ENCODE measurements at places on chromosomes 1 and 21. TPM values are rescaled to one million over a fixed set of nuclear protein-coding genes. Genes with fewer than 3 reads are reported as not detected.

DNA sequence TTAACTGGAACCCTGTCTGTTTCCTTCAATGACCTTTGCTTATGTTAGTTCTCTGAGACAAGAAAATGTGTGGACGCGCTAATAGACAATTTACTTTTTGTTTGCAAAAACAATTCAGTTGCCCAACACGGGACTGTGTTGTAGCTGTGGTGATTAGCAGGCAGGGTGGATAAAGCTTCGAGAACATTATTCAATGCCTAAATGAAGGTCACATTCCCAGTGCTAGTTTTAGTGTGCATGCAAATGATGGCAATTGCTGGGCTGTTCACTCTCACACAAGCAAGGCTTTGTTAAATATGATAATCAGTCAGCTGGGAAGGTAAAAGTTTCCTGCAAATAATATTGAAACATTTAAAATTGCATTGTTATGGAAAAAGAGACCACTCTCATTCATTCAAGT, 188.4 kb downstream of the BACH1 start:
- no peak for DNase-seq

DNA sequence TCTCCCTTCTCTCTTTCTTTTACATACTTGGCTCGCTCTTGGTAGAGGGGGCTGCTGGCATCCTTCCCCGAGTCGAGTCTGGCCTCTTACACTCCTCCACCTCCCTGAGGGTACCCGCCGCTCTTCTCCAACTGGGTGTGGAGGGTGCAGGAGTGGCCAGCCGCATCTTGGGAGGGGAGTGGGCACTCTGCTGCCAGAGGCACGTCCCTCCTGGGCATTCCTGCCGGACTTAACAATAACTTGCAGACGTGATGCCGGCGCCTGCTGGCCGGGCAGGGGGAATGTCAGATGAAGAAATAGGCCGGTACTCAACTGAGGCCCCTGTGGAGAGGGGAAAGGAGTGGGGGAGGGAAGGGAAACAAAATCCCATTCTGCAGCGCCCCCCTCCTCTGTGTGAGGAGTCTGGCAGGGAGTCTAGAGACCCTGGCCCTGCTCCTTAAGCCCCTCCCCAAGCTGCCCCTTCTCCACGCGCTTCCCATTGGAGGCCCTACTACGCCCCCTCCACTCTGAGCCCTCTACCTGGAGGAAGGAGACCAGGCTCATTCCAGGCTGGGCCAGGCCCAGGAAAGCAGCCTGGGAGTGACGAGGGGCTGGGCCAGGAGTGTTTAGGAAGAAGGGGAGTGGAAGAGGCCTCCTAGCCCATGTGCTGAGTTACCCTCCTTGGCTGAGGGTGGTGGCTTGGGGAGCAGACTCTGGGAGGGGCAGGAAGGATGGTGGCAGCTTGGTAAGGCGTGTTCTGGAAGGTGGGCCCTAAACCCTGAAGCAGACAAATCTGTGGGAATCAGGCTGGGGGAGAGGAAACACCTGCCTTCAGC, 1.8 kb downstream of the ATP2B4 start:
- DNase-seq: peak; percentile 59

FMO5 gene
- not detected for total RNA-seq

GRCh38 chr21:14099570-14099969, 111.2 kb downstream of the LIPI start:
- DNase-seq: no peak

GRCh38 chr21:40143822-40144525, 276.7 kb downstream of the PCP4 start:
- peak; percentile 46 for DNase-seq

DNA sequence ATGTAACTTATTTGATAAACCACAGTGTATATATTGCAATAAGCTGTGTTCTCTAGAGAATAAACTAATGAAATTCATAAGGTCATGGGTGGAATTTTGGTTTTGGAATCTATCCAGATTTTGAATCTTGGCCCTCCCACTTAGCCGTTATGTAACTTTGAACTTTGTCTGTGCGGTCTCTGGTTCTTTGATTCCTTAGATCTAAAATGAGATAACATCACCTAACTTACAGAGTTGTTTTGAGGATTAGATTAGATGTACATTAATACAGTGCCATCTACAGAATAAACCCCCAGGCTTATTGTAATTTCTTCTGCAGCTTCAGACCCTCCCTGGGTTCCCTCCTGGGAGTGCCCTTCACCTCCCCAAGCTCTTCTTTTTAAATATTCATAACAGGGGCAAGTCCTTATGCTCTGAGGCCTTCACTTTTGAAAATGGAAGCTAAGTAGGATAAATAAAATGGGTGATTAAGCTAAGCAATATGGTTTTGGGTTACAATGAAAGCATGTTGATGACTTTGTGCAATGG, 124.3 kb downstream of the ATG4C start:
- DNase-seq: no peak

SLAMF6 gene
- not detected for total RNA-seq

DNA sequence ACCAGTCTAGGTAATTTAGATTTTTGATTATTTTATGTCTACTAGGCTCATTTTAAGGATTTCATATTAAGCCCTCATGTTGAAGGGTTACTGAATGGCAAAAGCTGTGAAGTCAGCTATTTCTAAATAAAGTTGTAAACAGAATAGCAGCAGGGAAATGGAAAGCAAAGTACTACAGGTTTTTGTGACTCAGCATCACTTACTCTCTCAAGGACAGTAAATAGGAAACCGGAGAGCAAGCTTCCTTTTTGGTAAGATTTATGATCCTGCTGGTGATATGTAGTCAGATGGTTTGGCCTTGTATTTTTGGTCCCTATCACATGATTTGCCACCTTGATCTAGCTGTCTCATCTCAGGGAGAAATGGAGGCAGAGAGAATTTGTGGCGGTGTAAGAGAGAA, 226.0 kb downstream of the RPS6KC1 start:
- DNase-seq: no peak

DNA sequence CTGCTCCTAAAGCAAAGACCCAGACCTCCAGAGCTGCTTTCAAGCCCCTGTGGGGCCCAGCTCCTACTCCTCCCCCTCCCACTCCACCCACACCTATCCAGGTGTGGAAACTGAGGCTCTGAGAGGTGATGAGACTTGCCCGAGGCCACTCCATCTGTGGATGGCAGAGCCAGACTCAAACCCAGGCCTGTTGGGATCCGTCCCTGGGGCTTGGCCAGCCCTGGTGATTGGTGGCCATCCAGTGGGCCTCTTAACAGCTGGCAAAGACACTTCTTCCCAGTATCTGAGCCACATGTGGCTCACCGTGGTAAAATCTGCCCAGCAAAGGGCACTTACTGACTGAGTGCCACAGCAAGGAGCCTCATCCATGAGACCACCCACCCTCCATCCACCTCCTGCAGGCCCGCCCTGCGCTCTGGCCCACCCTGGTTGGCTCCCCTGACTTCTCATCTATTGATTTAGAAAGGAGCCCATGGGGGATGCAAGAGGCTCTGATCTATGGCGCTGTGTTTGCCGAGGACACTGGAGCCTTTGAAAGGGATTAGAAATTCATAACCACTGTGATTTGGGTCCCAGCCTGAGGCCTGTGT, 398.5 kb downstream of the PTPRU start:
- DNase-seq: no peak

GPATCH4 gene
- 42.1 TPM for total RNA-seq

RNPC3 gene
- total RNA-seq: 5.9 TPM

GRCh38 chr1:197954718-197955418, 37.7 kb downstream of the LHX9 start:
- no peak for DNase-seq

DNA sequence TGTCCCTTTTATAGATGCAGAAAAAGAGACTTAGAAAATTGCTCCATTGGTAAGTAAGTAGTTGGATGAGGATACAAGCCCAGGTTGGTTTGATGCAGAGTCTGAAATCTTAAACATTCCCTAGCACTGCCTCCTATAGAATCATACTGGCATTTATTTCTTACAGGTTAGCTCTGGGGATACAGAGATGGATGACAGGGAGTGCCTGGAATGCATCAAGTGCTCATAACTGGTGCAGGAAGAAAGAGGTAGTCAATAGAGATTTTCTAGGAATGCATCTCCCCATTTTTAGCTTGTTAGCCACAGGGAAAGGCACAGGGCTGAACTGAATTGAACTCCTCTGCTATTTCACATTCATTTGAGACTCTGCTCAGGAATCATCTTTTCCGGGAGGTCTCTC, 269.0 kb upstream of the USP24 start:
- DNase-seq: no peak

DNA sequence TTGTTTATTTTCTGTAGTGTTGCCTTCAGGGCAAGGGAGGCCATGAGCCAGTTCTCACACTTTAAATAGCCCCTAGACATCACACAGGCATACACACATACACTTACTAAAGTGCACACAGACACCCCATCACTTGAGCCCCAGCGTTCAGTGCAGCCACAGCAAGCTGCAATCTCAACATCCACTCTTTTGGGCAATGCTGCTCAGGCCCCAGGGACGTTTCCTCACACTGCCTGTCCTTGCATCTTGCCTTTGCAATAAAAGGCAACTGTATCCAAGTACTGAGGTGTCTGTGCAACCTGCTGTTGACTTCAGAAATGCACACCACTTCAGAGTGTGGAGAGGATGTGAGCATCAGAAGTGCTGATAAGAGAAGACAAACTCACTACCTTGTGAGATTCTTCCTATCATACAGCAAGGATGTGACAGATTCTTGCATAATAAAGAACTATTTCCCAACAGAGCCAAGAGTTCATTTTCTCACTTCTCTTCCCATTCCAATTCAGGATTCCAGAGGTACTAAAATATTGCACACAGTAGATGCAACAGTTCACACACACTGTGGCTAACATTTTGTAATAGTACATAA, 36.2 kb downstream of the IRF2BP2 start:
- DNase-seq: no peak

DNA sequence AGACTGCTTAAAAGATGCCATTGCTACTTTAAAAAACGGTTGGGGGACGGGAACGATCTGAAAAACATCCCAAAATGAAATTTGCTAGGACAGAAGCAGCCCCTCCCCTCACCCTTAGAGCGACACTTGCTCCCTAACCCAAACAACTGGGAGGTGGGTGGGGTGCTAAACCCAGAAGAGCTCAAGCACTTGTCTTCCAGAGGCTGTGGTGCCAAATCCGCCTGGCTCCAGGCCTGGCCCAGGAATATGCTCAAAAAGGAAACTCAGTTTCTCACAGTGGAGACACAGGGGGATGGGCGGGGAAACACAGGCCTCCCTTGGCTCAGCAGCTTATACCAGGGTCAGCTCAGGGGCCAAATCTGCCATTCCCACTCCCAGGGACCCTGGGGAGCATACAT, 644 bp upstream of the PBXIP1 start:
- no peak for DNase-seq

MX2 gene
- total RNA-seq: 12.5 TPM

FCGR2B gene
- total RNA-seq: not detected

NPHS2 gene
- total RNA-seq: not detected

OR6K3 gene
- total RNA-seq: not detected

GRCh38 chr1:28921286-28921869, 7.0 kb downstream of the EPB41 start:
- DNase-seq: no peak

DNA sequence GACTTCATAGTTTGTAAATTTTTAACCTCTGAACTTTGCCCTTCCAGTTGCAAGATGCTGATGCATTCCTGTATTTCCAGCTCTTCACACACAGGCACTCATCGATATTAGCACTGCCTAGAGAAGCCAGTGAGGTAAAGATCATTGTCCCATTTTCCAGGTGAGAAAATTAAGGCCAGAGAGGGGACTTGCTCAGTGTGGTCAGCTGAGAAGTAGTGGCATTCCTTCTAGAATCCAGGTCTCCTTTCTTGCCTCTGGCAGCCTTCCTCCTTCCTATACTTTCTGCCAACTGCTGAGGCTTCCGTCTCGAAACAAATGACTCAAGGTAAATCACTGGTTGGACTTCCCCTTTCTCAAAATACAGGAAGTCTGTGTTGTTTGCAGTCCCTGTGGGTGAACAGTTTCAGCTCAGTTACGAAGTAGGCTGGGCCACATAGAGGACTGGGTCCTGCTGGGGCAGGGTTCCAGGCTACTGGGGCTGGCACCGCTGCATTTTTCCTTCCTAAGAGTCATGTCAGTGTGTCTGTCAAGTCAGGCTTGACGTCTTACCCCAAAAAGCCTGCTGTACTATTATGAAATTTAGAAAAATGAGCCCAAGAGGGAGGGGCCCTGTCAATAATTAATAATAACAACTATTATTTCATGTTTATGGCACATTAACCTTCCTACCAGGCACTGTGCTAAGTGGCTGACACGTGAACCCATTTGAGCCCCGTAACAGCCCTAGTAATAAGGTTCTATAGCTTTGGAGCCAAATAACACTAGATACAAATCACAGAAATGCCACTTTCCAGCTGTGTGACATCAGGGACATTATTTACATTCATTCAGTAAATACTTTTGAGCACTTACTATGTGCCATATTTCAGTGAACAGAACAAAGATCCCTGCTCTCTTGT, 16.6 kb upstream of the RNF19B start:
- DNase-seq: peak; percentile 93
